LoVo (cell line): ENCODE measurements at places on chromosomes 3 and 15.

- DNase-seq, result no peak
Measured at GRCh38 chr3:174940151-174940550, 81.0 kb downstream of the NAALADL2 start.

DNA sequence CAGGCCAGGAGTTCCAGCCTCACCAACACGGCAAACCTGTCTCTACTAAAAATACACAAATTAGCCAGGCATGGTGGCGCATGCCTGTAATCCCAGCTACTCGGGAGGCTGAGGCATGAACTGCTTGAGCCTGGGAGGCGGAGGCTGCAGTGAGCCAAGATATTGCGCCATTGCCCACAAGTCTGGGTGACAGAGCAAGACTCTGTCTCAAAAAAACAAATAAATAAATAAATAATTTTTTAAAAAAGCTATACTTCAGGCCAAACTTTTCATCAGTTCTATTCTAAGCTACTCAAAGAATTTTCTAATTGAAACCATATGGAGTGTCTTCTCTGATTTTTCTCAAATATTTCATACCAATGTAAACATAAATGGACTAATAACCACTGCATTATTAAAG lies 43.5 kb downstream of the PHC3 start:
- DNase-seq, result no peak

DNA sequence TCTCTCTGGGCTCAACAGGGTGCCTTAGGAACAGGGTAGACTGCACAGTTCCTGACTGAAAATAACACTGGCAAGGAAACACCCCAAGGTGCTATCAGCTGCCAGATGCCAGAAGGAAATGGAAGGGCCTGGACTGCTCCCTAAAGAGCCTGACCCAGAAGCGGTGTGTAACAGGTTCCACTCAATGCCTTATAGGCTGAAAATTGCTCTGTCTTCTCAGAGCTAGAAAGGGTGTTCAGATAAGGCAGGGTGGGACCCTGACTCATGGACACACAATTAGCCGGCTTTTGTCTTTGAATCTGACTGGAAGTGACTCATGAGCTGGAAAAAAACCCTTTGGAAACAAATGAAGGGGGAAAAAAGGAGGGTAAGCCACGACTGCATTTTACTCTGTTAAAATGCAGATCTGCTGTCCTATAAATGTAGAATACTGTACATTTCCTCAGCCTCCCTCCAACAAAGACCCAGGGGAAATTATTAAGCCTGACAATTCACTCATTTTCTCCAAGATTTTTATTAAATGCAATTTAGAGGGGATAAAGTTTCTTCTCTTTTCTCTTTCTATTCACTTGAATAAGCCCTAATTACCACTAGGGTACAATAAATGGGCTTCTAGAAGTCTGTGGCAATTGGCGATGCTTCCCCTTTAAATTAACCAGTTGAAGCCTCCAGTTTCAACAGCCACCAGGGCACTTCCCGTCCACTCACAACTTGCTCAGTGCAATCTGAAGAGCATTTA lies 160.2 kb upstream of the TBL1XR1 start:
- DNase-seq, result peak; percentile 90

DNA sequence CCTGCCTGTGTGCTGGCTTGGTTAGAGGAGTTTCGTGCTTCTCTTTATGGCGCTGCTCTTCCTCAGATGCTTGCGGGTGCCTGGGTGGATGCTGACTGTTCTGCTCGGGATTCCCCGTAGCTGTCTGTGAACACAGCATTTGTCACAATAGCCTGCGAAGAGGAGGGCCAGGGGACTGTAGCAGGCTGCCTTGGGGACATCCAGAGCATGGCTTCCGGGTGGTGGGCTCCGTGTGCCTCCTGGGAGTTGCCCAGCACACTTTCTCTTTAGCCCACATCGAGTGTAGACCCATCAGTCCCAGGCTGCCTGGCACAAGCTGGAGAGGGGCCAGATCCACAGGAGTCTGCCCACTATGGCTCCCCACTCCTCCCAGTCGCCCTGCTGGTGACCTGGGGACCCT lies 22.4 kb downstream of the LRRK1 start:
- no peak for DNase-seq

DNA sequence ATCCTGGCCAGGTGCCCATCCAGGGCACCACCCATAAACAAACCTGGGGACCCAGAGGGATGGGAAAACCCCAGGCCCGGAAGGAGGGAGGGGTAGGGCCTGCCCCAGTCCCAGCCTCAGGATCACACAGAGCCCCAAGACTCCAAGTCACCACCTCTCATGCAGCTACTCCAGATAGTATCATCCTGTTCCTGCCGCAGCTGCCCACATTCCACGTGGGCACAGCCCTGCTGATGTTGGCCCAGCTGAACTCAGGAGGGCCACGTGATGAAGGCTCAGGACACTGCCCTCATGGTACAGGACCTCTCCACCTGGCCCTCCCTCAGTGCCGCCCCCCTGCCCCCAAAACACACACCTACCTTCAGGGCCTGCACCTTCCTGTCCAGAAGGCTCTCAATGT lies 69.5 kb downstream of the CACNA2D2 start:
- no peak for DNase-seq

DNA sequence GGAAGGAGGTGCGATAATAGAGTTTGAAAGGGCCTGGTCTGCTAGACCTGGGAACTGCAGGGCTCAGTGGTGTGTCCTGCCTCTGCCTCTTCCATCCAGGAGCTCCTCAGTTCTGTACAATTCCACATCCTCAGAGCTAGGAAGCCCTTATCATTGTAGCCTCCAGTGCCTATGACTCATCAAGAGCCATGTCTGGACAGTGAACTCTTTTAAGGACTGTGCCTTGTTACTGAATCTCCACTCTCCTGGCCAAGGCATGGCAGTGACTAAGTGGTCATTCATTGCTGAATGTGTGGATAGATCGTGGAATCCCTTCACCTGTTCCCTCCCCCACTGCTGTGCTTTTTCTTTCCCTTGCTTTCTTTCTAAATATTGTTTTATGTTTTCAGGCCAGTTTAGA lies 2.9 kb downstream of the TIMP4 start:
- DNase-seq, result peak; percentile 58

GRCh38 chr3:109336291-109336861 lies 970 bp downstream of the DPPA4 start:
- DNase-seq, result no peak

DNA sequence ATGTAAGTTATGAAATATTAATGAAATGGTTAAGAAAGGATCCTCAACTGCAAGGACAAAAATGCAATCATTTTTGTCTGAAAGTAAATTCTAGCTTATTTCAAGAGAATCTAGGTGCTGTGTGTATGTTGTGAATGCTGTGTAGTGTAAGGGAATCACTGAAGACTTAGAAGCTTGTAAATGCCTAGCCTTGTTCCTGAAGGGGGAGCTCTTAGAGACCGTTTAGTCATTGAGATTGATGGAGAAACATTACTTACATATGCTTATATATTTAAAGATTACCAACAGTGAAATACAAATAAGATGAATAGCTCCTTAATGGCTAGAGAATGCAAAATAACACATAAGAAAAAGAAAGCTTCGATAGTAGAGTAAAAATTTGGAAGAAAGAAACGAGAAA lies 67.9 kb downstream of the CNTN4 start:
- no peak for DNase-seq

GRCh38 chr15:49423021-49423420 lies at the start of gene FGF7:
Gene FGF7 (plus strand): TSS chr15:49423242. CDS start chr15:49424298, 1,056 bp downstream.
- no peak for DNase-seq

DNA sequence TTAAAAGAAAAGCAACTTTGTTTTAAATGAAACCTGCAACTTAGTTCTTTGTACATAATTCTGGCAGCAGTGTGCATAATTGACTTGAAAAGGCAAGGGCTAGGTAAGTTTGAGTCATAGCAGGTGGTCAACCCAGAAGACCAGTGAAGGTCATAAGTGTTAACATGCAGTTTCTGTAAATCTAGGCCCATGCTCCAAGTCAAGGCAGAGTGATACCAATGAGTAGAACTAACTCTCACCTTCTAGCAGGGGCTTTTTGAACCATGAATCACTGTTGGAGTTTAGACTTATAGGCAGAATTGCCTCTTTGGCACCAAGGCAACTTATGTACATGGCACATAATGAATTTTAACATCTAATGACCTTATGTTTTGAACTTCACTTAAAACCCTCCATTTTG lies 29.5 kb upstream of the IL20RB start:
- DNase-seq, result no peak

GRCh38 chr3:119782460-119782859 lies 559 bp downstream of the NR1I2 start:
- DNase-seq, result no peak

DNA sequence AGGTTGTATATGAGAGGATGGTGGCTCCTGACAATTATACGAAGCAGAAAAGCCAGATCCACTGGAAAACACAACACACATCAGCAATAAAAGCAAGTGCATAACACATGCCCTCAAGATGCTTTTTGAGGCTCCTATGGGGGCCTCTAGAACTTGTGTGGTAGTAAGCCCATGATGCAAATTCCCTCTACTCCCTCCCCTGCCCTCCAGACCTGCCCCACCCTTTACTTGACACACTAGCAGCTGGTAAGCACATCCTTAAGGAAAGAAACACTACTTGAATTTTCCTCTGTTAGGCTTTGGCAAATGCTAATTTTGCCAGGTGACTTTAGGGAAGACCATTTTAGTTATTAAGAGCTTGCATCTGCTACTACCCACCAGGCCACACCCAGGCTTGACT lies 29.2 kb downstream of the USP4 start:
- DNase-seq, result no peak

- no peak for DNase-seq
Measured at GRCh38 chr3:8286749-8287148, 214.9 kb upstream of the LMCD1 start.

DNA sequence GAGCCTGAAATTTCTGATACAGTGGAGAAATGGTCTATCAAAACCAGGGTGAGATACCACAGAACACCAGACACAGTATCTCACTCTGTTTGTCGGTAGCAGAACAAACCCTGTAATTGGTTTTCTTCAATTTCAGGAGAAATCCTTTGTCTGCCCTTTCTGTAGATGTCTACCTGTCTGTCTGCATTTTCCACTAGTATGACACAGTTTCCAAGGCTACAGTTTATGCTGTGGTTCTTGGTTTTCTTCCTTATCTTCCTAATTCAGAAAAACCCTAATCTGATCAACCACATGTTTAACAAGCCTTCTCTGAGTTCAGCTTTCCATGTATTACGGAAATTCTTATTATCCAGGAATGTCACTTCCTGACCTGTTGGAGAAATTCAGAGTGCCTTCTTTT lies 70.8 kb downstream of the SCN11A start:
- no peak for DNase-seq

DNA sequence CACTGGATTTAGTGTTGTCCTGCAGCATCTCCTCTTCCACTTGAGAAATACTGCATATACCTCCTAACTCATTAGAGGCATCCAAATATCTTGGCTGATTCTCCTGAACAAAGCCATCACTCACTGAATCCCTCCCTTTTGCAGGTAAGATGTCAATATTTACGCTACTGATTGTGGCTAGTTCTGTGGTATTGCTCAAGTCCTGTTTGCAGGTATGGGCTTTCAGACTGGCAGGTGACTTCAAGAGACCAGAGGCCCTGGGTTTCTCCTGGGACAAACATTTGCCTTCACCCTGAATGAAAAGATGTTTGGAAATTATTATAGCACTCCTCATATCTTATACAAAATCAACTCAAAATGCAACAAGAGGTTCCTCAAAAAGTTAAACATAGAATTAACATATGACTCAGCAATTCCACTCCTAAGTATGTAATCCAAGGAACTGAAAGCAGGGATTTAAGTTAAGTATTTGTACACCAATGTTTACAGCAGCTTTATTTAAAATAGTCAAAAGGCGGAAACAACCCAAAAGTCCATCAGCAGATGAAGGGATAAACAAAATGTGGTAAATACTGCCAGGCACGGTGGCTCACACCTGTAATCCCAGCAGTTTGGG lies 18.6 kb downstream of the NEK4 start:
- DNase-seq, result no peak

GRCh38 chr3:112572701-112573100 lies 10.9 kb downstream of the SLC35A5 start:
- no peak for DNase-seq

DNA sequence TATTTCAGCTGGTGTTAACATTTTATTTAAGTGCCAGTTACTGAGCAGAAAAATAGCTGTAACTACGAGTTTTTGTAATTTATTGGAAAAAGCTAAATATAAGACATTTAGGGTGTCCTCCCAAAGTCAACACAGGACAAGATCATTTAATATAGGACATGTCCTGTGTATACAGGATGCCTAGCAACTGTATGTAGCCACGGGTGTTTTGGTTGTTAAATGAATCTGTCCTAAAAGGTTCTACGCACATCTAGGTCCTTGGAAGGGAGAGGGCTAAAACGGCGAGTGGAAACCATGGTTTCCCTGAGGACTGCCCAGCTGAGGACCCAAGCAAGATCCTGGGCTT lies 565 bp upstream of the ZNF621 start:
- peak; percentile 2 for DNase-seq

DNA sequence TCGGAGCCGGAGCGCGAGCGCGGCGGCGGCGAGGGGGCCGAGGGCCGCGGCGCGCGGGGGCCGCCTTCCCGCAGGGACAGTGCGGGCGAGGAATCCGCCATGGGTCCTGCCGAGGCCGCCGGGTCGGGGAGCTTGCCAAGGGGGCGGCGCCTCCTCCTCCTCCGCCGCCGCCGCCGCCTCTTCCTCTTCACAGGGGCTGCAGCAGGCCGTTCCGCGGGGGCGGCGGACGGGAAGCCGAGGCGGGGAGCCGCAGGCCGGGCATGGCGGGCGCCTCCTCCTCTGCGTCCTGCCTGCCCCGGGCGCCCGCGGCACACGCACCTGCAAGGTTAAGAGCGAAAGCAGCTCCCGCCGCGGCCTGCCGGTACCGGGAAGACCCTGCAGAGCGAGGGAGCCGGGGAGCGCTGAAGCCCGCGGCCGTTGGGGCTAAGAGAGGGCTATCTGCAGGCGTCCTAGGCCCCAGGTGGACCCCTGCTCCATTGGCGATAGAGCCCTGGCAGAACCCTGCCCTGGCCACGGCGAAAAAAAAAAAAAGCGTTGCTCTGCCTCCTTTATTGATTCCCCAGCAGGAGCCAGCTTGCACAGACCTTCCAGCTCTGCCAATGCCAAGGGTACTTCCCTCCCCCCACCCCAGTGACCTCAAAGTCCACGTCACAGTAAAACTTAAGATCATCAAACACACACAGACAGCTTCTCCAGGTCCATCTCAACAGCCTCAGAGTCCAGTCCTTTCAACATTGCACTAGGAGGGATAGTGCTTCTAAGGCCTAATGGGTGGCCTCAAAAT lies at the start of gene LYSMD2:
TSS of gene LYSMD2 (minus strand) at position 134 of the 784 bp plus-strand sequence. CDS start at position 101, 33 bp downstream.
- DNase-seq, result peak; percentile 78

GRCh38 chr3:43606284-43606683 lies 15.5 kb downstream of the ANO10 start:
- DNase-seq, result no peak
